ENCODE measurements at places on chromosomes 2 and 18.

DNA sequence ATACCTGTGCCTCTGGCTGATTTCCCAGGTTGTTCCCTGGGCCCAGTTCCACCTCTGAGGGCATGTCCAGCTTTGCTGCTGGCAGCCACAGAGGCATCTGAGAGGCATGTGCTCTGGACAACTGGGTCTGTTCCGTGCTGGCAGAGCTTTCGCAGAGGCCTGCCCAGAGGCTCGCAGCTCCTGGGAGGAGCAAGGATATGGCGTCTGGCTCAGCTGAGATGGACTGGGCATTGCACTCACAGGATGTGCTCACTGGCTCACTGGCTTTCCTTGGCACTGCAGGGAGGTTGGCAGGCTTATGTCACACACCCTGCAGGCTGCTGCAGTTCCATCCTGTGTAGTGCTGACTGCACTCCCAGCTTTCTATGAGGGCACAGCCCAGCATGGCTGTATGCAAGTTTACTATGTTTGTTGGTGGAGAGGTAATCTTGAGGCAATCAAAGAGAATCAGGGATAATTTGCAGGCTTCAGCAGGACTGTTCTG is 172.3 kb downstream of the PRKCE start:
- no peak for DNase-seq

DNA sequence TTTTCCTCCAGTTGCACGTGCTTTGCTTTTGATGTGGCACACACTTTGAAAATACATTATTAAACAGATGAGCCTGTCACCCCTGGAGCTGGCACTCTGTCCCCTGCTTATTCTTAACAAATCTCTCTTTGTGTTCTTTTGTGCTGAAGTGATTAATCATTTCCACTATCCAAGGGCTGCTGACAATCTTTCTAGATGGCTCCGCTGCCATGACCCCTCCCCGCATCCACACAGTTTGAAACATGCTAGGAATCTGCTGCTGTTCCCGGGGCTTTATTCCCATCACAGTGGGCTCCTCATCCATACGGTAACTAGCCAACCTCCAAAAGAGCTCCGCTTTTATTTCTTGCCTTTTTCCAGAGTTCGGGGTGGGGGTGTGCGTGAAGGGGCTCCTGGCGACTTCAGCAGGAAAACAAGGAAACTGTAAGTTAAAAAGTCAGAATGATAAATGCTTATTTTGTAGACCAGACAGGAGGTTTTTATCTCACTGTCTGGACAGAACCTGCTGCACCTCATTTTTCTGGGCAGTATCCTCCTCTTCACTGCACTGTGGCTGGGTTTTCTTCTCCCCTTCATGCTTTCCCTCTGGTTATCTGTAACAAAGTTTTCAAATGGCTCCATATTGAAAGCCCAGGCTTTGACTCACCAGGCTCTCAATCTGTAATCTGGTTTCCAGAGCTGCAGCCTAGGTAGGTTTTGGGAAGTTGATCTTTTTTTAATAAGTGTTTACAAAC is 319.7 kb downstream of the AFF3 start:
- DNase-seq = no peak

GRCh38 chr18:825891-826585 is 14.0 kb upstream of the YES1 start:
- DNase-seq = no peak

DNA sequence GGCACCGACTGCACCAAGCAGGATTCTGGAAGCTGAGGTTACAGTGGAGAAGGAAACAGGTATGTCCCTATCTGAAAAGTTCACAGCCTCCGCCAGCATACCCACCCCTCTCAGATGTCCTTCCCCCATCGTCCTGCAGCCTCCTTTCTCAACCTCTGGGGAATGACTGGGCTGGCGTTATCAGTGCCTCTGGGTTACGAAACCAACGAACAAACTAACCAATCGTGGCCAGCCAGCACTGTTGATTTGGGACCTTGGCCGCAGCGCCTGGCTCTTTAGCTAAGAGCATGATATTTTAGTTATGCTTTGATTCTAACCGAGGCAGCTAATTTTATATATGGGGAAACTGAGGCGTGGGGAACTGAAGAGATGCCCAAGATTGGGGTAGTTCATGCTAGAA is 233.0 kb downstream of the TFCP2L1 start:
- no peak for DNase-seq

GRCh38 chr18:55850904-55851303 is 262.9 kb upstream of the TCF4 start:
- DNase-seq = no peak

DNA sequence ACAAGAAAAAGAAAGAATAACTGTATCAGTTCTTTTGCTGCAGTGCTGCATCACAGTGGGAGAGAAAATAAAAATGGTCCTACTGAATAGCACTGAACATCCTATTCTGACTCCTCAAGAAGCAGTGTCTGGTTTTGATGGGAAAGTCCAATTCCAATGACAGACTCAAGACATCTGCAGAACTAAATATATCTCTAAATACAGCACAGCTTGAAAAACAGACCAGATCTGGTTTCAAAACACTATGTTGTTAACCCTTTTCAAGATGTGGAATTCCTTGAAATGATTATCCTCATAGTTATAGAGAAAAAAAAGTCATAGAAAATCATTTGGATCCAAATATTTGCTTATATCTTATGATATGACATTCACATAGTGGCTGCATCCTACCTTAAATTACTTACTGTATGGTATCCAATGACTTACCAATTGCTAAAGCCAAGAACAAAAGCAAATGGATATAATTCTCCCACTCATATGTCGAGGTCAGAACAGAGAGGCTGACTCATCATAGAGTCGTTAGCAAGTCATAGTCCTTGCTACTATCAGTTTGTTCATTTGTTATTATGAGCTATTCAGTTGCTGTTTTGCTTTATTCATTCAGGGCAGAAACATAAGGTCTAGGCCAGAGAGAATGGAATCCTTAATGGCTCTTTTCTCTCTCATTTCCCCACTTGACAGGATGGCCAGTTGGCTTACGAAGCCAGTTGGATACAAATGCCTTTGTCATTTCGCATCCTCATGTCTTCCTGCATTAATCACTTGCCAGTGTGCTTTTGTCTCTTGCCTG is 62.5 kb upstream of the ACVR2A start:
- no peak for DNase-seq

Measured in activated effector memory CD4-positive, alpha-beta T cell treated with Interleukin-2 at 50 U/mL for 16 hours (primary cell).